ENCODE measurements at places on chromosomes 5 and 9. TPM values are rescaled to one million over a fixed set of nuclear protein-coding genes. Genes with fewer than 3 reads are reported as not detected.

DNA sequence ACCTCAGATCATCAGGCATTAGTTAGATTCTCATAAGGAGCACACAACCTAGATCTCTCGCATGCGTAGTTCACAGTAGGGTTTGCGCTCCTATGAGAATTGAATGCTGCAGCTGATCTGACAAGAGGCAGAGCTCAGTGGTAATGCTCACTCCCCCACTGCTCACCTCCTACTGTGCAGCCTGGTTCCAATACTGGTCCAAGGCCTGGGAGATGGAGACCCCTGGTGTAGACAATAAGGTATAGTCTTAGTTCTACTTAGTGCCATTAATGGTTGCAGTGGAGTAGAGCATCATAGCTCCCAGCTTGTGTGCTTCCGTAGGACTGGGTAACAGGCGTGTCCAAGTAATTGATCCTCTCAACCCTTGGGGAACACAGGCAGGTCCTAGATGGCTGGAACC lies 70.4 kb upstream of the ANKRD55 start:
- no peak overlapping the region for H3K27ac ChIP-seq
- H3K36me3 ChIP-seq = no peaks in the 10 kb centered on the region
- DNase-seq = no peak
- no peaks in the 10 kb centered on the region for H3K4me1 ChIP-seq

DNA sequence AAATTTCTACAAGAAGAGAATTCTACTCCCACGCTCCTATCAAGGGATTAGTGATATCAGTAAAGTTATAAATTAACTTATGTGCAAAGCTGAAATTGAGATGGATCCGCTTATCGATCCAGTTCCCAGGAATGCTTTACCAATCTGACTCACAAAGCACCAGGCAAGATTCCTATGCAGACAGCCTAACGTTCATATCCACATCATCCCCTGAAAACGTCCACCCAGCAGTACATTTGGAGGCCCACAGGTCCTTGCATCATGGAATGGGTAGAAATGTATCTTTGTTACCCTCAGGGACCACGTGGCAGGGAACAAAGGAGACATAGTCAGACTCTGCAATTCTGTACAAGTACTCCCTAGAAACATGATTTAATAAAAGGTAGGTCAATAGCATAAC lies 147.4 kb downstream of the ESM1 start:
- peaks cover 13% of the 10 kb centered on the region for H3K4me1 ChIP-seq
- no peak overlapping the region for H3K4me3 ChIP-seq
- DNase-seq = no peak
- no peak overlapping the region for H3K27ac ChIP-seq

DNA sequence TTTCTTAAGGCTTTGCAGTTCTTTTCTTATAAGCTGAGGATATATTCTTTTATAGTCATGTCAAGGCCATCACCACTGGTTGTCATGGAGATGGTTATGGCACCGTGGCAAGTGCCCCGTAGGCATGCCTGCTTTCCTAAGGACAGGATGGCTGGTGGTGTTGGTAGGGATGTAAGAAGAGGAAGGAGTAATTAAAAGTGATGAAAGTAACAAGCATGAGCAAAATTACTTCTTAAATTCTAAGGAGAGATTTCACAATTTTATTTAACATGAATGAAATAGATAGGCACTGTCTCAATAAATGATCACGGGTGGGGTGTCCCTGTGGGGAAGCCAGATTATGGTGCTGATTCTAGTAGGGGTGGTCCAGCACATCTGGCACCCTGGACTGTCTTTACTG lies 290.2 kb upstream of the KLF4 start:
- no peak overlapping the region for H3K4me3 ChIP-seq
- no peak for DNase-seq
- no peak overlapping the region for H3K27ac ChIP-seq
- H3K36me3 ChIP-seq = no peaks in the 10 kb centered on the region

The SEMA5A gene
- total RNA-seq = not detected
